ENCODE measurements at places on chromosomes 7 and 10.

DNA sequence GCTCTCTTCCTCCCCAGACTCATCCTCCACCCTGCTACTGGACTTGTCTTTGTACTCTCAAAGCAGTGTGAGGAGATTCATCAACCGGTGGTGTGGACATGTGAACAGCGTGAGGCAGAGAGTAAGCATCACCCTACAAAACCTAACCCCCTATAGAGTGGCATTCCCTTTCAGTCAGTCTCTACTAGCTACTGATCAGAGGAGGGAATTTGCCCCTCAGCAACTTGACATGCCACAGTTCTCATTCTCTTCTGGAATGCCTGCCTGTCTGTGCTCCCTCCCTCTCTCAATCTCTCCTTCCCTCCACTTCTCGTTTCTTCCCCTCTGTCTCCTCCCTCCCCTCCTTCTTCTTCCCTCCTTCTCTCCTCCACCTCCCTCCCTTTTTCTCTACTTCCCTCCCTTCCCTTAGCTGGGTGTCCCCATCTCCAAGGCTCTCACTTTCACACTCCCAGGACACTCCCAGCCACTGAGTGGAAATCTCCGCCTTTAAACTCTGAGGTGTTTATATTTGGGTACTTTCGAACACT lies 24.6 kb downstream of the H2AZ2 start:
- no peak for DNase-seq

DNA sequence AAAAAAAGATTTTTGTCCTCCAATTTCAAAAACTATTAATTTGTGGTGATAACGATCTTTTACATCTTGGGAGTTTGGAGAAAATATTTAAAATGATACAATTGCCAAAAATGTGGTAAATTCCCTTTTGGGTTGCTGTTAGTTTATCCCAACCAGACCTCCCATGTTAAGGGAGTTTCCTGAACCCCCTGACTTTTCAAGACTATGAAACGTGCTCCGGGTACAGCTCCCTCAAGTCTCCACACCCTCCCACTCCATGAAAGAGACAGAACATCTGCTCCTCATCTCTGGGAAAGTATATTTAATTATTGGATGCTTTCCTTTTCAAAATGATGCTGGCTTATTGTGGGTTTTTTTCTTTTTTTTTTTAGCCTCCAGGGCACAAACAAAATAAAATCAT lies 534.6 kb upstream of the NRP1 start:
- no peak for DNase-seq

GRCh38 chr7:44729949-44730590 lies 18.6 kb upstream of the ZMIZ2 start:
- no peak for DNase-seq

DNA sequence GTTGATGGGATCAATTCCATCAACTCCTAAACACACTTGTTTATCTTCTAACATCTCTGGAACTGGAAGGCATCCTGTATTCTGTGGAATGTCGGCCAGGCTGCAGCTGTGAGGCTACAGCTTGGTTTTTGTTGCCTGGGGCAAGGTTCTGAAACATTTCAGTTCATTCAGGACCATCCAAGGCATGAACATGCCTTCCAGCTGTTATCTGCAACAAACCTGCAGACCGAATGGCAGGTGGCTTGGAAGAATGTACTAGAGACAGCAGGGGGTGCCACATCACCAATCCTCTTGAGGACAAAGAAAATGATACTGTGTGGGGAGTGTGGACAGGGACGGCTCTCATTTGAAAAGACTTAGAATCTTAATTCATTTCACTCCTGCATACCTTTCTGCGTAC lies 12.4 kb downstream of the PAPOLB start:
- peak; percentile 26 for DNase-seq

DNA sequence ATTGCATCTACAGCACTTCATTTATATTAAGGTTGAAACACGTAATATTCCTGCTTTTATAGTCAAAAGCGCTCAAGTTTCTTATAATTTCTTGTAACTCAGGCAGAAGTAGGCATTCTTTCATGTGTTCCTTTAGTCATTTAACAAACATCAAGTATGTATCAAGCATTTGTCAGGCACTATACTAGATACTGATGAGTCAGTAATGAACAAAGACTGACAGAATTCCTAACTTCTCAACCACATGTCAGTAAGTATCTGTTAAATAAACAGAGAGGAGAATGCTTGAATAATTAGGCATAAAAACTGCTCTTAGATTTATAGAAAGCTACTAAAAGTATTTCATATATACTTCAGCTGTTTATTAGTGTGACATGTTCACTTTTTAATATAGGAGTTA lies 9.9 kb downstream of the CRPPA start:
- DNase-seq: no peak

GRCh38 chr7:91068136-91068795 lies 196.0 kb upstream of the FZD1 start:
- no peak for DNase-seq

DNA sequence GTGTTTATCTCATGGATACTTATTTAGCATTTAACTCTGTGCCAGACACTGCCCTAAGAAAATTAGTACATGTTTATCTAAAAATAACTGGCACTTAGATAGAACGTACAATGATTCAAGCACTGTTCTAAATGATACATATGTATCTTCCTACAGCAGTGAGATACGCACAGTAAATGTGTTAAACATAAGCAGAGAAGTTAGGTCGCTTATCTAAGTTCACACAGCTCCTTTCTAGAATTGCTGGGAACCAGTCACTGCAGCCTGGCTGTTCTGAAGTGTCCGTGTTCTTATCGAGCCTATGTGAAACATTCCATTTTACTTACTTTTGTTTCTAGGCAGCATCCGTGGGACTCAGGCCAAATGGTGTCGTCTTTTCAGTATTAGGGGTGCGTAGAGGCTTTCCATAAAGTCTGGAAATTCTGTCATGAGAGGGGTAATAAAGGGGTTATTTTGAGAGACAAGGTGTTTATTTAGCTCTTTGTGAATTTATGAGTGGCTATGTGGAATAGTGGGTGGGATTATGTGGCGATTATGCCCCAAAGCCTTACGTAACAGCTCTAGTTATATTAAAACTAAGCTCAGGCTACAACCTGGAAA lies 186.9 kb downstream of the SND1 start:
- DNase-seq: no peak

DNA sequence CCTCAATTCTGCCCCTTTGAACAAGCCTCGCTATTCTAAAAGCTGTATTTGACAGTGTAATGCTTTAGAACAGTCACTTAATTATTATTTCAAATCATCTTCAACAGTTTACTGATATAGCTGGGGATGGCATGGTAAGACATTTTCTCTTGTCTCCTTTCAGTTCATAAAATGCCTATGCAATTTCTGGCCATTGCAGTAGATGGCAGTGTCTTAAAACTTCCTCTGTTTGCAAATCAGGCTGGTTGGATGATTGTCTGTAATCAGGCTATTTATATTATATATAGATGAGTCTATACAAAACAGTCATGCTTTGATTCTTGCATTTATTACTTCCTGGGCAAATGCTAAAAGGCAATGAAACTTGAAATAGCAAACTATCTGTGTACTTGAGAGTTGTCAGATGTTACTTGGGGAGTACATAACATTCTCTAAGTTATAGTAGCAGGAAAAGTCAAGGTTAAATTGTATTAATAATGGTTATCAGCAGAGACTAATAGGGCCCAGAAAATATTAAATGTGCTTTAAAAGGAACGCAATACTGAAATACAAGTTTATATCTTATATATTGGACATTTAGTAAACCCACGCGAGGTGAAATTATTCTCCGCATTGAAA lies 55.5 kb upstream of the LHFPL3 start:
- DNase-seq: peak; percentile 3

DNA sequence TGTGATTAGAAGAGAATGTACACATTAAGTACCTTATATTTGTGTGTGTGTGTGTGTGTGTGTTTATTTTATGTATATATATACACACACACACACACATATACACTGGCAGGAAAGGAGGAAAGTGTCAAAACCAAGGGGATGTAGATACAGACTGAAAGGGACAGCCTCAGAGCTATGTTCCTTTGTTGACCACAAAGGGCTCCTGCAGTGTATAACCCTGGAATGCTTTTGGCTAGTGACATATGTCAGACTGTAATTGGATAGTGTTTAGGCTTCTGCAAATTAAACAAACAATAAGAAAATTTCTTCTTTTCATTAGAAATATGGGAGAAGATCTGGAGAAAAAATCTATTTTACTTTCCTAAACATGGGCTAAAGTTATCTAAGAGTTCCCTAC lies 15.9 kb downstream of the GBF1 start:
- DNase-seq: no peak

DNA sequence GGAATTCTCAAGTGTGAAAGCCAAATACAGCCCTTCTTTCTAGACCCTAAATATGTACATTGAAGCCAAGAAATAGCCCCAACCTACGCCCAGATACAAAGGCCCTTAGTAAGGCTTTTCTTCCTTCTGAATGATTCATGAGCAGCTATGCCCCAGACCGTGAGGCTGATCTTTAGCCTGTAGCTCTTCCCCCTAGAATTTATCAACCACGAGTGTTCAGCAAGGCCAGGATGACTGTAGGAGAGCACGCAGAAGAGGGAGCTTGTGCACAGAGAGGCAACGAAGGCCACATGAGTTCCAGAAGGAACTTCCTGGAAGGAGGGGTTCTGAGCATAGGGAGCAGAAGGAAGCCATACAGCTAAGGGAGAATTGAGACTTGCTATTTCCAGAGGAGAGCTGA lies 53.0 kb upstream of the HABP2 start:
- DNase-seq: no peak

DNA sequence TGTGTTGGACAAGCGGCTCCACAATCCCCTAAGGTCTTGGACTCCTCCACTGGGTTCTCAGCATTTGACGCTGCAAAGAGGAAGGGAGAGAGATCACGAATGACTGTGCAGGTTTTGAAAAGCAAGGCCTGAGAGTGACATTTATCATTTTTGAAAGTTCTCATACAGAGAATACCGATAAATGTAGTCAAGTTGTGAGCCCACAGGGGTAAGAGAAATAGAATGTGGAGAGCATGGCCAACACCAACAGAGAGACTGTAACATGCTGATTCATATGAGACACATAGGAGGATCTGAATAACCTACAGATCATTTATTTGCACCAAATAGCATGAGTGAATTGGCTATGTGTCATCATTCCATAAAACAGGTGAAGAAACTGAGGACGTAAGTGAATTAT lies 230.5 kb upstream of the MBL2 start:
- DNase-seq: no peak

DNA sequence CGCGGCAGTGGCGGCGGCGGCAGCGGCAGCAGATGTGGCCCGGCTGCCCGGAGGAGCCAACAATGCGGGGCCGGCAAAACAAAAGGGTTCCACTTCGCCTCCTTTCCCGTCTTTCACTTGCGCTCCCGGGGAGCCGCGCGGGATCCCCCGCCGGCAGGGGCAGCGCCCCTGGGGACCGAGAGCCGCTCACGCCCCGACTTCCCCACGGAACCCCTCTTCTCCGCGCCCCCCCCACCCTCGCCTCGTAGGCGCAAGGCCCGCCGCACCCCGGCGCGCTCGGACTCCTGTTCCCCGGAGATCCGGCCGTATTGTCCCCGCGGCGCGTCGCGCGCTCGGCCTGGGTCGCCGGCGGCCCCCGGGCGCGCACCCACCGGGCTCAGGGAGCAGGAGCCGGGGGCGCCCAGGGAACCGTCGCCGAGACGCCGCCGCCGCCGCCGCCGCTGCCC lies 854 bp downstream of the CTBP2 start:
- no peak for DNase-seq

DNA sequence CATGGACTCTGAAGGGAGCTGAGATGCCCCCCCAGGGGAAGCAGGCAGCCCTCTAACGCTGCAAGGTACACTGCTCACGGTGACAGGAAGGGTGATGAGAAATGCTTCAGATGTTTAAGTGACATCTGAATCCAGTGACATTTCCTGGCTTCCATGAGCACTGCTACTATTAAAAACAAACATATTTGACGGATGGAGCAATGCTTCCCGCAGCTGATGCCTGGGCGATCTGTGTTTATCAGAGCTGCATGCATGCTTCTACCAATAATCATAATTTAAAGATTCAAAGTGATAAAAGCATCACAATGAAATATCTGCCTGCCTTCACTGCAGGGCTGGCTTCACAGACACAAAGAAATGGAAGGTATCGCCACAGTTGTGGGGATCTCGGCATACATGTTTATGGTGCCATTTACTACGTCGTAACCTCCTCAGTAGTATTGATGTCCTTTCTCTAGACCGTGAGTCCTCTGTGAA lies 66.1 kb upstream of the AOAH start:
- DNase-seq: no peak

DNA sequence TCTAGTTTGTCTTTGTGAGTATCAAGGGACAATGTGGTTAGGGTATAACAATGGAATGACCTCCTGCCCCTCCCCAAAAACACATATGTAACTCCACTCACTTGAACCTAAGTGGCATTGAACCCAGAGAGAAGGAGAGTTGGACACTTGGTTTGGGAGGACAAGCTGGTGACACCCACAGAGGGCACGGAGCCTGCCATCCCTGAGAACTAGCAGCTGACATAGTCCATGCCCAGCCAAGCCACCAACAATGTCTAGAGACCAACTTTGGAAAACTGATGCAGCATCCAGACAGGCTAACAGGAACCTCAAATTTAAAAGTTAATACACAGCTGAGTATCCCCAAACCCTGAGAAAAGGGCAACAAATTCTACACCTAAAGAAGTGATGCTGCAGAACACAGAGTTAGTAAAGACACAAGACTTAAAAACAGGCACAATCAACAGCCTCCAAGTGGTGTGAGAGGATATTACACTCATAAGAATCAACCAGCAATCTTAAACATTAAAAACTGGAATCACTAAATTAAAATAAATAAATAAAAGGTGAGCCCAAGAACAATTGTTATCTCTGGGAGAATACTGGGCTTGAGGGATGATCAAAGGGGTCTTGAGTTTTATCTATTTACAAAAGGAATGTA lies 27.2 kb downstream of the NUDCD3 start:
- DNase-seq: peak; percentile 11

- no peak for DNase-seq
These were observed 586.4 kb upstream of the SEMA3D start for GRCh38 chr7:85773116-85773728.

DNA sequence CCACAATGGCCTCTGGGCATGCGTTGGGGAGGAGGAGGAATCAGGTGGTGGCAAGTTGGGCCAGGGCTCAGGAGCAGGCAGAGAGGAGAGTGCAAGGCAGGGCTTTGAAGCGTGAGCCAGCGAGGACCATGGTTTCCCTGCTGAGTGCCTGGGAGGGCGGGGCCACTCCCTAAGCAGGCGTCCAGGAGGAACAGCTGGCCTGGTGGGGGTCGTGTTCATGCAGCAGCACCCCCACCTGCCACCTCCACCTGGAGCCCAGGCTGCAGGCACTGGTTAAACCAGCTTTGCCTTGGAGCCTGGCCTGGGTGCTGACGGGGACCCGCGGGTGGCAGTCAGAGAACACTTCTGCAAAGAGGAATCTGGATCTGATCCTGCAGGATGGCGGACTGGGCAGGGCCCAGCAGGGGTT lies 24.2 kb upstream of the AQP1 start:
- no peak for DNase-seq

GRCh38 chr10:130049987-130050386 lies 60.6 kb downstream of the C10orf143 start:
- no peak for DNase-seq

DNA sequence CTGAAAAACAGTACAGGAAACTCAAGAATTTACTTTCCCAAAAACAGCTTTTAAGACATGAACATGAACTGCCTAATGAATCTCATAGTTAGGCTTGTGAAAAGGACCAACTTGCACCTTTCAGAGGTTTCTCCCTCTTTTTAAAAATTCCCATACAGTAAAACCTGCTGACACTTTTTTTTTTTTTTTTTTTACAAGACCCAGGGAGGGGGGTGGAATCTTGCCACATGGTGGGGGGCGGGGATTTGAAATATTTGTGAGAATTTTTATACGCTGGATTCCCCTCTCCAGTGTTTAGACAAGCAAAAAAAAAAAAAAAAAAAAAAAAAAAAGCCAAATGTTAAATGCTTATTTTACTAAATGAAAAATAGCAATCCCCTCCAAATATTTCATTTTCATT lies 57.4 kb downstream of the HIBADH start:
- DNase-seq: no peak

GRCh38 chr10:124157271-124157681 lies 63.9 kb upstream of the CHST15 start:
- DNase-seq: no peak
